Panc1 (cell line): ENCODE measurements at places on chromosomes 16 and 17. TPM values are rescaled to one million over a fixed set of nuclear protein-coding genes. Genes with fewer than 3 reads are reported as not detected.

The KRTAP3-2 gene
- total RNA-seq: not detected

The ETV4 gene
- 8.3 TPM for total RNA-seq

The NPIPA8 gene
- total RNA-seq: 0.18 TPM

The SMIM36 gene
- not detected for total RNA-seq

The KRTAP4-4 gene
- total RNA-seq: not detected

The ZNF785 gene
- total RNA-seq: 6.2 TPM

The DBNDD1 gene
- total RNA-seq: 32.3 TPM

The HS3ST3B1 gene
- total RNA-seq: 0.59 TPM
